Cardiac fibroblast (primary cell): ENCODE measurements at places on chromosomes 3 and 15.

GRCh38 chr3:124639406-124640237 lies 90.6 kb upstream of the UMPS start:
- DNase-seq: no peak

- peak; percentile 99 for DNase-seq
These were observed 19.9 kb upstream of the ABHD2 start for GRCh38 chr15:89068325-89068784.

GRCh38 chr3:58998476-58999117 lies 51.2 kb downstream of the CFAP20DC start:
- peak; percentile 82 for DNase-seq

GRCh38 chr3:166291186-166291955 lies 454.1 kb upstream of the BCHE start:
- no peak for DNase-seq

- peak; percentile 31 for DNase-seq
These were observed at the start of gene IL5RA for GRCh38 chr3:3110299-3110630. Gene IL5RA, minus strand, starts transcription at chr3:3110374. Its CDS starts 5,390 bp downstream, at chr3:3104984.

DNA sequence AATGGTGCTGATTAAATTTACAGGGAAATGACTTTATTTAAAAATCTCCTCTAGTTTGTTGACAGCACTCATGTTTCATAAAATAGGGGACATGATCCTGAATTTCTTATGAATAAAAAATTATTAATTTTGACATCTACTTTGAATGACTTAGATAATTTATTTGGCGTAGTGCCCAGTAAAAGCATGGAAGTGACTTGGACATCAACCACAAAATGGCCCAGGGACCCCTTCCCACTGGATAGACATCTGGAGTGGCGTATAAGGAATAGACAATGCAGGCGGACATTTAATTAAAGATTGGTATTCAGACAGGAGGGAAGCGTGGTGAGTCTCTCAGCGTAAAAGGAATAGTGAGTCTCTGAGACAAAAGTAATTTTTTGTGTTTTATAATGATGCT lies 79.8 kb downstream of the ADAMTSL3 start:
- no peak for DNase-seq

DNA sequence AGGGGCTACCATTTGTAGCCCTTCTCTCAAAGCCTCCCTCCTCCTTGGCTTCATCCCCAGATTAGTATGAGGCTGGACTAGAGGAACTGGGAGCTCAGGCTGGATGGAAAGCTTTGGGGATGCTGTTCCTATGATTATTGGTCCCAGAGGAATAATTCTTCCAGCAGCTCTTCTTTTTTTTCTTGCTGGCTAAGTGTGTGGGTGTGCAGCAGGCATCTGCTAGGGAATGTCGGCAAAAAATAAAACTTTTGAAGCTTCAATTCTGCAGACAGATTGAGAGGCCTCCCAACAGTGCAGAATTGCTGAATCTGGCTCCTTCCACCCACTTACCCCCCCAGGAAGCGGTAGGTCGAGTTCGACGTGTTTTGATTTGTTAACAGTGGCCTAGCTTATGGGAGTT lies 138.5 kb upstream of the ANKRD28 start:
- DNase-seq: no peak

DNA sequence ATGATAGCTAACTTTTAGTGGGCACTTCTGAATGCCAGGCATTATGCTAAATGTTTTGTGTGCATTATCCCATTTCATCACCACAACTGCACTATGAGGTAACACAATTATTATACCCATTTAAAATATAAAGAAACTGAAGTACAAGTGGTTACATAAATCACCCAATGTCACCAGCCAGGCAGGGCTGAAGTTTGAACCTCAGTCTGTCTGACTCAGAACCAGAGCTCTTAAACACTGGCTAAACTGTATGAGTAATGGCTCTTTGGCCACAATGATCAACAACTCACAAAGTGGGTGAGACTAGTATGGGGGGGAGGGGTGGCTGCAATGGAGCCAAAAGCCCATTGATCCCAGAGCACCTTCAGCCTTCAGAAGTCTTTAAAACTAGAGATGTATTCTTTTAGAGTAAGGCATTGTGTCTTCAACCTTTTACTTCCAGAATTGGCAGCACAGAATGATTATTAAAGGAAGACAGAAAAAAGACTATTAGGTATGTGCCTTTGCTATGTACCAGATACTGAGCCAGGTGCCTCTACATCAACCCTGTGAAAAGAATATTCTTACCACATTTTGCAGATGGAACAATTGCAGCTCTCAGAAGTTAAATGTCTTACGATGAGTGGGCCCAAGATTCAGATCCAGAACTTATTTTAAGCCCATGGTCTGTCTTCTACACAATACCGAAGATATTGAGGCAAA lies 166.9 kb downstream of the UACA start:
- peak; percentile 92 for DNase-seq

- peak; percentile 48 for DNase-seq
These were observed 15.5 kb downstream of the TBC1D2B start for GRCh38 chr15:78061963-78062427.

GRCh38 chr3:123383091-123384053 lies 65.5 kb downstream of the ADCY5 start:
- no peak for DNase-seq

GRCh38 chr15:51649659-51650521 lies 27.3 kb upstream of the DMXL2 start:
- peak; percentile 87 for DNase-seq

GRCh38 chr3:194181612-194182529 lies 45.9 kb downstream of the HES1 start:
- DNase-seq: no peak

- peak; percentile 15 for DNase-seq
These were observed 75.9 kb upstream of the ALDH1L1 start for GRCh38 chr3:126256251-126256650.

DNA sequence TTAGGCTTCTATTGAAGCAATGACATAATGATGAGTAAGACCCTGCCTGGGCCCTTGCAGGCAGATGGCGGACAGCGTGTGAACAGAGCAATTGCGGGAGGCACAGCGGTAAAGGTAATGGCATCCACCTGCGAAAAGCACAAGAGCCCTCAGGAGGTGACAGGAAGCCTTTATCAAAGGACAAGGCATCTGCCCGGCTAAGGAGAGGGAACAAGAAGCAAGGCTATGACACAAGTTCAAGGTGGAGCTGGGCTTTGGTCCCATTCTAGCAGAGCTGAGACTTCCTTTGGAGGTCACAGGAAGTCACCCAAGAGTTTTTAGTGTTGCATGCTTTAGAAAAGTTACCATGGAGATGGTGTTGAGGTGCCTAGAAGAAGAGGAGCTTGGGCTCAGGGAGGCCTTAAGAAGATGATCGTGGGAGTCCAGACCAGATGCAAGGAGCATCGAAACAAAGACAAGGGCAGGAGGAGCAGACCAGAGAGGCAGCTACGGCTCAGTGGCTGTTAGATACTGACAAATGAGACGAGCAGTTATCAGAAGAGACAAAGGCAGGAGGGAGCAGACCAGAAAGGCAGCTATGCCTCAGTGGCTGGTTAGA lies 34.5 kb downstream of the OSBPL10 start:
- DNase-seq: no peak

DNA sequence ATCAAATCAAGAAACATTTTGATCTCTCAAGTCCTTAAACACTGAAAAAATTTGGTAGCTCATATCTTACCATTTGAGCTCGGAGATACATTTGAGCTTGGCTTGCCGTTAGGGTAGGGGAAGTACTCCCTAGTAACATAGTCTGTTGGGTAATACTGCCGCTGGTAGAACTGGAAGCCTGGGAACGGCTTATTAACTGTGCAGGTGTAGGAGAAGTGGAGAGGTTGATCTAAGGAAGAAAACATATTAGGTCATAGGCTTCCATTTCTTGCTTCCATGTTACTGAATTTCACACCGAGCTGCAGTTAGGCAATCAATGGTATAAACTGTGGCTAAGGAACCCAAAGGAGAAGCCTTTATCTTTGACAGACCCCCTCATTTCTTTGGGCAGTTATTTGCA lies 32.5 kb downstream of the PHC3 start:
- DNase-seq: no peak

DNA sequence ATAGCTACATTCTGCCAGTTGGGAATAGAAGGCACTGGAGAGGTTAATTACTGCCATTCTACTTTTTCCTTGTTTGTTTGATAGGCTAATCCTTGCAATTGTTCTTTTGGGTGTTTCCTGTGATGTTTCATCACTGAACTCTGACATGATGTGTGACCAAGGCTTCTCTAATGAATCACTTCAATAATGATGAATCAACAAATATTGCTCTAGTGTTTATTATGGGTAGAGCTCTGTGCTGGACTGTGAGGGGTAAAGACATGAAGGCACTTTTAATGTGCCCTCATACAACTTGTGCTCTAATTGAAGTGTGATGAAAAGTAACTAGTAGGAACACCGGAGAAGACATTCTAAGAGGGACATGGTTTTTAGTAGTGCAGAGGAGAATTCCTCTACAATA lies 233.6 kb downstream of the WDR72 start:
- no peak for DNase-seq

DNA sequence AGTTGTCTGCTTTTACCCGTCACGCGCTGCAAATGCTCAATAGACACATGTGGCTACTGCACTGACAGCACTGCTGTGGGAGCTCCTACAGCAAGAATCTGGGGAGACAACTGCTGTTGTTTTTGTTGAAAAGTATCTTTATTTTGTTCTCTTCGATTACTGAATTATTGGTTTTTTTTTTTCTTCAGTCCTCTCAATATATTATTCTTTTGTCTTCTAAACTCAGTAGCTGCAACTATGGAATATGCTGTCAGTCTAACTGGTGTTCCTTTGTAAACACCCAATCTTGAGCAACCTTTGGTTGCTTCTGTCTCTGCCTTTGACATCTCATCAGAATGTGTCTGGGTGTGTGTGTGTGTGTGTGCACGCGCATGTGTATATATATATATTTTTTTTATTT lies 12.6 kb downstream of the DCP1A start:
- no peak for DNase-seq

DNA sequence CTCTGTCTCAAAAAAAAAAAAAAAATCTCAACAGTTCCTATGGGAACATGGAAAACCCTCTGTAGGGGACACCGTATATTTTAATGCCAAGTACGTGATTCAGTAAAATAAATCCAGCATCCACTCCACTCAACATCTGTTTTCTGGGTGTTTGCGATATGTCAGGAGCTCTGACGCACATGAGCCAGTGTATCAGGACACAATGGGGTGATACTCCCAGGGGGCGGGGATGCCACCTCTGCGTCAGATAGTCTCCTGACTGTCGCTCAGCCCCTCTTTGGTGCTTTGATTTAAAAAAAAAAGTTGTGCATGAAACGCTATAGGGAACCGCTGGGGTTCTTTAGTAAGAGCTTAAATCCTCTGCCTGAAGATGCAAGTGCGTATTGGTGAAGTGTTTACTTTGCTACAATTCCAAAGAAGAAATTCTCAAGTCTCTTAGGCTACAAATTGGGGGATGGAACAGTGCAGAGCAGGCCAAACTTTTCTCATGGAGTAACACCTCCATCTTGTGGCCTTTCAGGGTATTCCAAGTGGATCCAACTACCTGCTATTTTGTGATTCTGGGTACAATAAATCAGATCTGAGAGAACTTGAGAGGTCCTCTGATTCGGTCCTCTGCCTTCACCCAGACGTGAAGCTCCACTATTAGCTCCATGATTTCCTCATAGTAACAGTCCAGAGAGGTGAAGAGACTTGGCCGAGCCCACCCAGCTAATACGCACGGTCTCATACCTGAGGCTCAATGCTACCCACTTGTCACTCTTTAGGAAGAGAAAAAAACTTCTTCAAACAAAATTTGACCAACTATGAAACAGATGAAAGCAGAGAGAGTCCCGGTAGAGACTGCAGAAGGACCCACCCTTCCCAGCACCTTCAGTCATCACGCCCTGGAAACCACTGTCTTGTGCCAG lies 9.3 kb upstream of the NR2E3 start:
- peak; percentile 85 for DNase-seq

DNA sequence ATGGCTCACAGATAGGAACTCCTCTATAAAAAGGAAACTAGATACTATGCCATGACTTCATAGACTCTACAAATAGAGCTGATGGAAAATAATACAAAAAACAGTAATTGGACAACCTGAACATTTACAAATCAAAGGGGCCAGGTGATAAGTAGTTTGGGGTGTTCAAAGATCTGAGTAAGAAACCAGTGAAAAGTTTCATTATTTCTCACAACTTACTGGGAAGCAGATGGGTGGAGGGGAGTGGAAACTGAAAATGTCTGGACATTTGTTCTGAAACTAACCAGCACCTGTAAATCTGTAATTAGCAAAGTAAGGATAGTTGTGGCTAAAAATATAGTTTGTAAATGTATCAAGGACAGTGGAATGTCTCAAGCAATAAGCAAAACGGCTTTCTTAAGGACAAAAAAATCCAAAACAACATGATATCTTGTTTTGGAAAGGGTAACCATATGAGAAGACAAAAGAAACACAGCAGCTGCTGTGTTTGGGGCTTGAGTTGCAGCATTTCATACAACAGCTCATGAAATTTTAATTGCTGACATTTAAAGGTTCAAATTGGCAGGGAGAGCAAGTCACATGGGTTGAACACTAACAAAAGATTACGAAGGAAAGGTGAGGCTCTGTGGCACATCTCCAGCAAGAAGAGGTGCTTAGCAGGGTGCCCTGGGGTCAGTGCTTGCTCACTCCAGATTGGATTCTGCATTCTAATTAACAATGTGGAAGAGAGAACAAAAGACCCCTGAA lies 26.8 kb upstream of the THBS1 start:
- DNase-seq: no peak

- peak; percentile 79 for DNase-seq
These were observed 19.9 kb downstream of the IQGAP1 start for GRCh38 chr15:90407871-90408317.

DNA sequence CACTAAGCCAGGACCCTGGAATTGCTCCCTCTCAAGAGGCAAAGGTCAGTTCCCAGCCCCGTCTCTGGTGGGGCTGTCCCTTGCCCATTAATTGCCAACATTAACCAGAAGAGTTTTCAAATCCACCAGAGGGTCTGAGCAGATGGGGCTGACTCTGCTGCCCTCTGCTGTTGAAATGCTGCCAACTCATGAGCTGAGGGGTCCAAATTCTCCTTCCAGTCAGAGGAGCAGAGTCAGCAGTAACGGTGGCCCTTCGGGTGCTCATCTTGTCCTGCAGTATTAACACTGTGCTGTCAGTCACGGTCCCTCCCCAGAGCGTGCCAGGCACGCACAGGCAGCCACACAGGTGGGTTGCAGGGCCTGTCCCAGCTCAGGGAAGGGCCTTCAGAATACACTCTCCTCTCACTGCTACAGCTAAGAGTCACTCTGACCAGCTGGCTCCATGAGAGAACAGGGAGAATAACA lies 10.7 kb upstream of the SPTBN5 start:
- DNase-seq: peak; percentile 68

GRCh38 chr3:174931473-174932353 lies 72.6 kb downstream of the NAALADL2 start:
- peak; percentile 36 for DNase-seq

- no peak for DNase-seq
These were observed 25.3 kb downstream of the EPHB3 start for GRCh38 chr3:184586851-184587250.
